ENCODE measurements at places on chromosomes 7 and 10. TPM values are rescaled to one million over a fixed set of nuclear protein-coding genes. Genes with fewer than 3 reads are reported as not detected.

DNA sequence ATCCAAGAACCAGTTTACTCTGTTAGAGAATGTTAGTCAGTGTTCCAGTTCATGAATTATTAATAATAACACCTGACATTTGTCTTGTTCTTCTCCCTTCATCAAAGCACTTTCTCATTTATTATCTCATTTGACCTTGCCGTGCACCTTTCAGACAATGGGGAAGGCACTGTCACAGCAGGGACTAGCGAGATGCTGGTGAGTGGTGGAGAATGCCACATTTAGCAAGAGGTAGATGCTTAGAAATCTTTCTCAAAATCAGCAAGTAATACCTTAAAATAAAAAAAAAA, 34.2 kb upstream of the XRCC2 start:
- DNase-seq: no peak

DNA sequence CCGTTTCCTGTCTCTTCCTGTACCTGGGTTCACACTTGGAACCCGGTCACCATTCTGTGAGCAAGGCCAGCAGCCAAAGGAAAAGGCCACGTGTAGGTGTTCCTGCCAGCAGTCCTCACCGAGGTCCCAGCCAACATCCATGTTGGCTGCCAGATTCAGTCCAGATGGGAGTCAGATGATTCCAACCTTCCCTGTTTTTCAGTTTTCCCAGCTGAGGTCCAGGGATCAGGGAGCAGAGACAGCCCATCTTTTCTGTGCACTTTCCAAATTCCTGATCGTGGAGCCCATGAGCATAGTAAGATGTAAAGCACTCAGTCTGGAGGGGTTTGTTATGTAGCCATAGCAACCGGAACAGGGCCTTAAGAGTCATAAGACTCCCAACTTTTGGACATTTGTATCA, 3.9 kb upstream of the PVRIG start:
- no peak for DNase-seq

GRCh38 chr10:120077707-120078492, 185.4 kb downstream of the SEC23IP start:
- DNase-seq: no peak

- DNase-seq: no peak
These were observed 11.6 kb downstream of the ABCA13 start for GRCh38 chr7:48182718-48183369.

DNA sequence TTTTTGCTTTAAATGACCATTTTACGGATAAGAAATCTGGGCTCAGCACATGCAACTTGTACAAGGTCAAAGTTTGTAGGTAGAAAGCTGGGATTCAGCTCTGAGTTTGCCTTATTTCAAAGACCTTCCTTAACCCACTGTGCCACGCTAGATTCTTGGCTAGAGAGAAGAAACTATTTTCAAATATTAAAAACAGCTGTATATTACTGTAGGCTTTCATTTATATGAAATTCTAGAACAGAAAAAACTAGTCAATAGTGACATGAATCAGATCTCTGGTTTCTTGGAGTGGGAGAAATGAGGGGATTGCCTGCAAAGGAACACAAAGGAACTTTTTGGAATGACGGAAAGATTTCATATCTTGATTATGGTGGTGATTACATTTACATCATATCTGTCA, 53.0 kb upstream of the C1GALT1 start:
- no peak for DNase-seq

DNA sequence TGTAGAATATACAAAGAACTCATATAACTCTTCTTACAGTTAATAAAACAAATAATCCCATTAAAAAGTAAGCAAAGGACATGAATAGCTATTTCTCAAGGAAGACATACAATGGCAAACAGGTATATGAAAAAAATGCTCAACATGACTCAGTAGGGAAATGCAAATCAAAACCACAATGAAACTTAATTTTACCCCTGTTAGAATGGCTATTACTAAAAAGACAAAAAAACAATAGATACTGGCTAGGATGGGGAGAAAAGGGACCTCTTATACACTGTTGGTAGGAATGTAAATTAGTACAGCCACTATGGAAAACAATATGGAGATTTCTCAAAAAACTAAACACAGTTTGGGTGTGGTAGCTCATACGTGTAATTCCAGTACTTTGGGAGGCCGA, 37.8 kb downstream of the HERPUD2 start:
- DNase-seq: no peak

DNA sequence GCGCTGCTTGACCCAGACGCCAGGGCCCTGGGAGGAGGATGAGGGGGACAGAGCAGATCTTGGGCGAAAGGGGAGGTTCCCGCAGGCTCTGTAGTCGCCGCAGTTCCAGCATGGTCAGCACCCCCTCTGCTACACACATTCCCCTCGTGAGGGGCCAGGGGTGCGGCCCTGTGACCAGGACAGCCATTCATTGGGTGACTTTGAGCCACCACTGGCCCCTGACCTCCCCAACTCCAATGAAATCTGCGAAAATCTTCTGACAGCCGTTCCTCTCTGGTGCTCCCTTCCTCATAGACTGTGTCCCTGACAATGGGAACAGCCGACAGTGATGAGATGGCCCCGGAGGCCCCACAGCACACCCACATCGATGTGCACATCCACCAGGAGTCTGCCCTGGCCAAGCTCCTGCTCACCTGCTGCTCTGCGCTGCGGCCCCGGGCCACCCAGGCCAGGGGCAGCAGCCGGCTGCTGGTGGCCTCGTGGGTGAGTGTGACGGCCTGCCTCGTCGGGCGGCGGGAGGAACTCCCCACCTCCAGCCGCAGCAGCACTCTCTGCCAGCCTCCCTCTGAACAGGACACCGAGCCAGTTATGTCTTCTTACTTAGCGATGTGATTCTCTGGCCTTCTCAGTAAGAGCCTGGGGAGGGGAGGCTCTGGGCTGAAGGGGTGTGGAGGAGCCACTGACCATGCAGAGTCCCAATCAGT, 825 bp downstream of the TMEM176A start:
- DNase-seq: no peak

DNA sequence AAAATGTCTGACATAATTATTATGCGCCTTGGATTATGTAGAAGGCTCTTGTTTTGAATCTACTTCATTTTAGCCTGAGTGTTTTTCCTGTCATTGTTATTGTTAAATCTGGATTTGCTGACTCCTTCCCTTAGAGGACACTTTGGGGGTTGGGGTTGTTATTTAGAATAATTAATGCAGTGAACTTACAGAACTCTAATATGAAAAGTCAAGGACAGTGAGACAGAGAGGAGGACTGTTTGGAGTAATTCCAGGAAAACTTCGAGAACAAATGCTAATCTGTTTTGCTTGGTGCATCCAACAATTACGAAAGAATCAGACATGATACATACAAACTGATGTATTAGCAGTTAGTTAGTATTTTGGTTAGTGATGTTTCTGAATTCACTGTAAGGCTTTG, 146.1 kb downstream of the ABCA13 start:
- no peak for DNase-seq

BTBD16 gene
- 13.4 TPM for total RNA-seq

OPN1SW gene
- total RNA-seq: not detected

ZNF746 gene
- total RNA-seq: 24.5 TPM

HHEX gene
- total RNA-seq: 3.0 TPM

TMEM139 gene
- 12.3 TPM for total RNA-seq
